CD4-positive, alpha-beta T cell treated with Interferon gamma for 1 hour (primary cell): ENCODE measurements at places on chromosomes 2 and 18.
A peak's percentile ranks its signal among the peaks of the same experiment; 100 is the strongest.

GRCh38 chr2:177262092-177262491 lies 2.4 kb downstream of the NFE2L2 start:
- no peak for DNase-seq

GRCh38 chr2:45083175-45083574 lies 73.9 kb upstream of the SIX2 start:
- DNase-seq, result no peak

GRCh38 chr2:200306931-200307723 lies 634 bp downstream of the SPATS2L start:
- DNase-seq, result peak; percentile 4

- no peak for DNase-seq
Measured at GRCh38 chr2:209771474-209772289, at the start of gene UNC80. Gene UNC80, plus strand, starts transcription at chr2:209771832. Its CDS starts 241 bp downstream, at chr2:209772073.

DNA sequence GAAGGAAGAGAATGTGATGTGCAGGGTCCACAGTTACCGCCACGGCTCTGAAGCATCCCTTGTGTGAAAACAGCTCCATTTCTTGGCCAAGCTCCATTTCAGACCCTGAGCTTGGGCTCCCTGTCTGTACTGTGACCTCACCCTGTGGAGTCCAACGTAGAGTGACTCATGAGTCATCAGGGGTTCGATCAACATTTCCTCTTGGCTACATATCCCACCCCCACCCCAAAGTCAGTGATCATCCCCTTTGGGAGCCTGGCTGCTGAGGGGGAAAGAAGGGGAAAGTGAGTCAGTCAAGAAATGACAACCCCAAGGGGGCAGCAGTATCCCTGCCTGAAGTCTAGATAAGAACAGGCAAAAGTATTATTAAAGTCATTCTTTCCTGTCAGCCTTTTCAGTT lies 62.2 kb downstream of the PAPOLG start:
- DNase-seq, result peak; percentile 30
